ENCODE measurements at places on chromosomes 4 and X.

- DNase-seq: no peak
Observed at GRCh38 chrX:84909151-84909550, 94.5 kb upstream of the APOOL start.

GRCh38 chr4:74527049-74527448 is 82.1 kb downstream of the AREG start:
- DNase-seq: no peak

- DNase-seq: no peak
Observed at GRCh38 chr4:115353370-115353769, 239.9 kb upstream of the NDST4 start.

- DNase-seq: no peak
Observed at GRCh38 chr4:15270201-15270600, 157.6 kb upstream of the C1QTNF7 start.

Data from activated T-helper 9 cell treated with anti-CD3 and anti-CD28 coated beads, Interleukin-2, amount 50 U/mL, for 16 hours (primary cell).